ENCODE measurements at places on chromosomes 13 and 19.

DNA sequence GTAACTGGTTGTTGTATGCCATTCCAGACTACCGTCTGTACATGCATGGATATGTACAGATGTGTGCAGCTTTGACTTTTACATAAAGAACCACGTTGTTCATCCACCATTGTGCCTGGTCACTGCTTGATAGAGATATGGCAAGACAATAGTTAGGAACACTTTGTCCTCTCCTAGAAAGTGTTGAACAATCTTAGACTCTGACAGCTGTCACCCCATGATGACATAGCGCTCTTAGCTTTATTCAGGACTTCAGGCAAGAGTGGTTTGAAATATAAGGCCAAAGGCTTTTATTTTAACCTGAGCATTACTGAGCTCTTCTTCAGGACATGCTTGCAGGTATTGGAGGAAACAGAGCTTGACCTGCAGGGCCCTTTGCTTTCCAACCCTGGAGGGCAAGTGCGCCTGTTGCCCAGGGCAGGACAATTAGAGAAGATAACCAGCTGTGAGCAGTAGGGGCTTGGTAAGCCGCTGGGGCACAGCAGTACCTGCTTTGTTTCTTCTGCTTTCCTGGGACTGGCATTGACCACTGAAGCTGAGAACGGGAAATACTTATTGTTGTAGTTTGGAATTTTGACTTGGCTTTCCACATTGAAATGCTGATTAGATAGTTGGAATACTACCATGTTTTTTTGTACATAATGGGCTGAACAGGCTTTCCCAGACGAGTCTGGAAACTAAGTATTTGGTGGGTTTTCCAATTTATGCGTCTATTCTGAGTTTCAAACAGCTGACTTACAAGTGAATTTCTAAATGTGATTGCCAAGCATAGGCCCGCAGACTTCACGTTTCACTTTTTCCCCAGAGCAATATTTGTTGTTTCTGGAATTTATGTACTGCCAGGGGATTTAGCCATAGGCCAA, 51.1 kb downstream of the GARRE1 start:
- no peak for DNase-seq

GRCh38 chr19:5951338-5951861, 26.5 kb downstream of the RANBP3 start:
- DNase-seq, result no peak

GRCh38 chr19:50833117-50833801, at the start of gene KLK15:
Gene KLK15, minus strand, starts transcription at chr19:50833574. Its CDS starts 2,082 bp downstream, at chr19:50831492.
- DNase-seq, result no peak

- DNase-seq, result no peak
These were observed 17.8 kb downstream of the ALOX5AP start for GRCh38 chr13:30753030-30753616.

DNA sequence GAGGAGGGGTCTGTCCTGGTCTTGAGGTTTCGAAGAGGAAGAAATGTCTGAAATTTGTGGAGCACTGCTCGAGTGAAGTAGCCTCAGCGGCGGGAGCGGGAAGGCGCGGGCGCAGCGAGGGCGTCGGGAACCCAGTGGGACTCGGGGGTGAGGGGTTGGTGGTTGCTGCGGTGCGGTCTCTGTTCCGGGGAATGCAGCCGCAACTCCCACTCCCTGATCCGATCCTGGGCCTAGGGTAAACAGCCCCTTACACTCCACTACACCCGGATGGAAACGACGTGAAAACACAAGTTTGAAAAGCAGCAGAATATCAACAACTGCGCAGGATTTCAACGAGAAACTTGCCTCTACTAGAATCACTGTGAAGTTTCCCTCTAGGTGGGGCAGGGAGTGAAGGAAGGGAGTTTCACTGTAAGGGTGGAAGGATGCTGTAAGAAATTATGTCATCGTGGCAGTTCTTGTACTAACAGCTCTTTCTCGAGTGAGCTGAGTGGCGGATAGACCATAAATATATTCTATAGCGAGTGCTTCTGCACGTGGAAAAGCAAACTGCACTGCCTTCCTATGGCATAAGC, 2.0 kb upstream of the KLF12 start:
- no peak for DNase-seq

GRCh38 chr13:24574847-24575246, 62.3 kb upstream of the PARP4 start:
- no peak for DNase-seq

DNA sequence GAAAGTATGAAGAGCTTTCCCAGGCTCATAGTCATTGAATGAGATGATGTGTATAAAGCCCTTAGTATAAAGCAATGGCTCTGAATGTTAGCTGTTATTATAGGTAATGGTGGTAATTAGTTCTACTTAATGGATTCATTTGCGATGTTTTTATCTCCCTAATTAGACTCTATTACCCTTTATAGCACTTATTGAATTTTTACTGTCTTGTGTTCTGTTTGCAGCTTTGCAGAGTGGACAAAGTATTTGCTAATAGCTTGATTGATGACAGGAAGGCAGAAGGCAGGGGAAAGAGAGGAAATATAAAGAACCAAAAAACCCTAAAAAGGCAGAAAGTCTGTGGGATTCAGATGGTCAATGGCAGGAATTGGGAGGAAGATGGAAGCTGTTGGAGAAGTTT, 524.4 kb upstream of the SPRY2 start:
- no peak for DNase-seq

GRCh38 chr13:113110048-113110851, 4.7 kb downstream of the F7 start:
- DNase-seq, result no peak

GRCh38 chr19:16614941-16615340, 13.1 kb downstream of the MED26 start:
- DNase-seq, result no peak

DNA sequence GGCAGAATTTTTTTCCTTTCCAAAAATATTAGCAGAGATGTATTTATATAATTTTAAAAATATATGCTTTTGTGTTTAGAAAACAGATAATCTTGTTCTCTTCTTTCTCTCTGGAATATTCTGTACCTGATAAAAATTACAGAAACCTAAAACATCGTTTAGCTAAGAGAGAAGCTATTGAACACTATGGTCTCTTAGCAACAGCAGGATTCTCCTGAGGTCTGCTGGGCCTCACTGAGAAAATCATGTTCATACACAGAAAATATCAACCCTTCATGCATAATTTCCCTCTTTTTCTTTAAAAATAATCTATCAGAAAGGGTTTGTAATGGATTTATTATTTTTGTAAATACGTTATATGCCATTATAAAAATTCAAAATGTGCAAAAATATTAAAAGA, 242.2 kb downstream of the DCLK1 start:
- no peak for DNase-seq

DNA sequence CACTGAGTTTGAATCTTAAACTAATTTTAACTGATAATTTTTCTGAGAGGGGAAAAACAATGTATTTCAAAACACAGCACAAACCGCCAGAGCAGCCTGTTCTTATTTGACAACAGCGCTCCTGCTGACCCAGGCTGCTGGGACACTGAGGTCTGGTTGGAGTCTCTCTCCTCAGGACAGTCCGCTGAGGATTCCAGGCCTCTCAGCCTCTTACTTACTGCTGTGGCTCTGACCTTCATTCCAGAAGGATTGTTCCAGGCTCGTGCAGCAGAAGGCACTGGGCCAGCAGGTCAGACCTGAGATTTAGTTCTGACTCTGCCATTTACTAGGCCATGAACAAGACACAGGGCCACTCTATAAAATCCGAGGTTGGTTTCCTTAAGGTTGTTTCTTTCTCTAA, 393.6 kb downstream of the TDRD3 start:
- no peak for DNase-seq

DNA sequence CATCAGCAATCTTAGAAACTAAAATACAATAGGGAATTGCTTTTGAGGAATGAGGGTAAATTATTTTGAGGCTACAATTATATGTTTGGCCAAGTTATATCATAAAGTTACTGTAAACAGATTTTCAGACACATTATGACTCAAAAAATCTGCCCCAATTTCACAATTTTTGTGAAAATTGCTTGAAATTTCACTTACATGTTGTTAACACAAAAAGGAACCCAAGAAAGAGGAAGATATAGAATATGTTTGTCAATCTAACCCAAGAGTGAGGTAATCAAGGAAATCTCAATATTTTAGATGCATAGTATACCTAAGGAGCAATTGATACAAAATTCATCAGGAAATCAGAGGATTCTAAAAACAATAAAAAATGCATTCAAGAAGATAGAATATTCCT, 73.9 kb upstream of the FNDC3A start:
- DNase-seq, result no peak

DNA sequence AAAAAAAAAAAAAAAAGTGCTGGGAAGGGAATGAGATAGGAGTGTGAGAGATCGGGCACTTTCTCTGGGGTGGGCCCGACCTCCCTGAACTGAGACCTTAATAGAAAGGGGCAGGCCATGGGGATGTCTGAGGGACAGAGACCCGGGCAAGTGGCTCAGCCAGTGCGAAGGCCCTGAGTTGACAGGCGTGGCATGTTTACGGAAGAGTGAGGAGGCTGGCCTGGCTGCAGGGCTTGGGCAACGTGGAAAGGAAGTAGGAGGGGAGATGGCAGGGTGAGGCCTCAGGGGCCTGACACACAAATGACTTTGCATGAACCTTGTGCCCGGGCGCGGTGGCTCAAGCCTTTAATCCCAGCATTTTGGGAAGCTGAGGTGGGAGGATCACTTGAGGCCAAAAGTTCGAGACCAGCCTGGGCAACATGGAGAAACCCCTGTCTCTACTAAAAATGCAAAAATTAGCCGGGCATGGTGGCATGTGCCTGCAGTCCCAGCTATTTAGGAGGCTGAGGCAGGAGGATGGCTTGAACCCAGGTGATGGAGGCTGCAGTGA, 13.9 kb downstream of the FCHO1 start:
- DNase-seq, result no peak

- DNase-seq, result no peak
These were observed 62.7 kb downstream of the MICU2 start for GRCh38 chr13:21541271-21541670.

GRCh38 chr13:101556676-101557123, 104.2 kb downstream of the ITGBL1 start:
- DNase-seq, result no peak

DNA sequence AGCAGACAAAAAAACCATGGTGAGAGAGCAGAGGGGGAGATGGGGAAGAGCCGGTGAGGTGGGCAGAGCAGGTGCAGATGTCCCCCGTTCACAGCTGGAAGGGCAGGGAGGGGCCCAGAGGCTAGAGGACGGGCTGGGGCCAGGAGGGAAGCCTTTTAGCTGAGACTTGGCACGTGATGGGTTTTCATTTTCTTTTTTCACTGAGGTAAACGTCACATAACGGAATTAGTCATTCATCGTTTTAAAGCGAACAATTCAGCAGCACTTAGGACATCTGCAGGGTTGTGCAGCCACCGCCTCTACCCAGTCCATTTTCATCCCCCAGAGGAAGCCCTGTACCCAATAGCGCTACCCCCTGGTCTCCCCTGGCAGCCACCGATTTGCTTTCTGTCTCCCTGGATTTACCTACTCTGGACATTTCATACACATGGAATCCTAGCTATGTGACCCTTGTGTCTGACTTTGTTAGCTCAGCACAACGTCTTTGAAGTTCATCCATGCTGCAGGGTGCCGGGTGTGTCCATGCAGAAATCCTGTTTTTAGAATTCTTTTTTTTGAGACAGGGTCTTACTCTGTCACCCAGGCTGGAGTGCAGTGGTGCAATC, 16.0 kb upstream of the EMC10 start:
- DNase-seq, result no peak

- DNase-seq, result no peak
These were observed 29.1 kb upstream of the POP4 start for GRCh38 chr19:29576761-29577648.

- peak; percentile 48 for DNase-seq
These were observed at the start of gene MAP3K10 for GRCh38 chr19:40190891-40191835. Gene MAP3K10, plus strand, starts transcription at chr19:40191426. Its CDS starts 606 bp downstream, at chr19:40192032.

DNA sequence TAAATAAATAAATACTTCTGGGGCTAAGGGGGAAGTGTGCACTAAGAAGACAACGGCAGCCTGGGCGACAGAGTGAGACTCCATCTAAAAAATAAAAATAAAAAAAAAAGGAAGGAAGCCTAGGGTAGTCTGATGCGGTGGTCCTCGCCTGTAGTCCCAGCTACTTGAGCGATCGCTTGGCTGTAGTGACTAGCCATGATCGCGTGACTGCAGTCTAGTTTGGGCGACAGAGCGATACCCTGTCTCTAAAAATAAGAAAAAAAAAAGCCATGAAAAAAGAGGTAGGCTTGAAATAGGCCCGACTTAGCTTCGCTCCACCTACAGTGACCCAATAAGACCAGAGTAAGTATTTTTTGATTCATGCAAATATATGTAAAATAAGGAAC, 661 bp upstream of the BABAM1 start:
- no peak for DNase-seq

- no peak for DNase-seq
These were observed 10.6 kb downstream of the COL4A2 start for GRCh38 chr13:110317496-110318195.

DNA sequence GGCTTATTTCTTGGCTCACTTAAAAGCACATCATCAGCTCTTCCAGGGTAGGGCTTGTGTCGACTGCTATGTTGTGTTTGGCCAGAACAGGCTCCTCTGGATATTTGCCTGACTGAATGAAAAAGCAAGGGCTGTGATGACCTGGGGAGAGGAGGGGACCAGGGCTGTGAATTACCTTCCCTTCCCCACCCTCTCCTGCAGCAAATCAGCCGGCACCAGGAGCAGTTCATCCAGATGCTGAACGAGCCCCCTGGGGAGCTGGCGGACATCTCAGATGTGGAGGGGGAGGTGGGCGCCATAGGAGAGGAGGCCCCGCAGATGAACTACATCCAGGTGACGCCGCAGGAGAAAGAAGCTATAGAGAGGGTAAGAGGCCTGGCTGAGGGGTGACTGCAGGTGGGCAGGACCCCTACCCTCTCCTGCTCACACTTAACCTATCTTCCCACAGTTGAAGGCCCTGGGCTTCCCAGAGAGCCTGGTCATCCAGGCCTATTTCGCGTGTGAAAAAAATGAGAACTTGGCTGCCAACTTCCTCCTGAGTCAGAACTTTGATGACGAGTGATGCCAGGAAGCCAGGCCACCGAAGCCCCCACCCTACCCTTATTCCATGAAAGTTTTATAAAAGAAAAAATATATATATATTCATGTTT, 4.4 kb downstream of the GADD45GIP1 start:
- no peak for DNase-seq
